Stimulated activated CD4-positive, alpha-beta T cell treated with anti-CD3 and anti-CD28 coated beads, Interleukin-12 subunit alpha, Interleukin-12 subunit beta, amount 100 ng/mL, for 48 hours (primary cell): ENCODE measurements at places on chromosomes 1 and 21.

DNA sequence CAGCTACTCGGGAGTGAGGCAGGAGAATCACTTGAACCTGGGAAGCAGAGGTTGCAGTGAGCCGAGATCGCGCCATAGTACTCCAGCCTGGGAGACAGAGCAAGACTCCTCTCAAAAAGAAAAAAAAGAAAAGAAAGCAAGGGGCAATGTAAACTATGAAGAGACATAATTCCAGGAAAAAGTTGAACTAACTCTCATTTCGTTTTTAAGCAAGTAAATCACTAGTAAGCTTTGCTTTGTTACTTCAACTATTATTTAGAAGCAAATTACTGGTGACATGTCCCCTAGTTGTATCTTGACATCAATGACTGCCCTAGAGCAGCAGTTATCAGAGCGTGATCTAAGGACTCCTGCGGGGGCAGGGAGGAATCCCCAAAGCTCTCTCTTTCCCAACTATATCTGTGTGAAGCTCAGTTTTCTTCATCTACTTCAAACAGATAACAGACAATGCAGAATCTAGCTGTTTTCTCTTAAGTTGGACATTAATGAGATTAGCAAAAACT is 18.7 kb downstream of the CLSTN1 start:
- DNase-seq = no peak

DNA sequence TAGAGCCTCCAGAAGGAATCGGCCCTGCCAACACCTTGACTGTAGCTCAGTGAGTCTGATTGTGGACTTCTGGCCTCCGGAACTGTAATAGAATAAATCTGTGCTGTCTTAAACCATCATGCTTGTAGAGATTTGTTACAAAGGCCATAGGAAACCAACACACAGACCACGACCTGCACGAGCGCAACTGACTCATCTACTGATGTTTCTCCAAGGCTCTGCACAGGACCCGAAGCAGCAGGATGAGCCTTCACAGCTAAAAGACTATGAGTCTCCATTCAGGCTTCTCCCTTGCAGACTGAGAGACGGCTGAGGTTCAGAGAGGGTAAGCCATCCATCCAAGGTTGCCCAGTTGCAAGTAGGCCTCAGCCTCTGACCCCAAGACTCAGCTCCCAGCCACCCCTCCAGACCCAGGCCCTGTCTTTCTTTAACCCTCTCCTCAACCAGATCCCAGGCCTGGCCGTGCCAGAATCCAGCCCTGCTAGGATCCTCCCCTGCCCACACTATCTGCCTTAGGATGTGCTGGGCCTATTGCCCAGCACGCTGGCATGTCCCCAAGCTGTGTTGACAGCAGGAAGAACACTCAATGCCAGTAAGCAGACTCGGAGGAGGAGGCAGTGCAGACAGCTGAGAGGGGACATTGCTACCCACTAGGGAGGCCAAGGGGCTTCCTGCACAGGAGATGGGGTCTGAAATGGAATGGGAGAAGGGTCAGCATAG is 109.0 kb downstream of the HMGB4 start:
- DNase-seq = no peak

DNA sequence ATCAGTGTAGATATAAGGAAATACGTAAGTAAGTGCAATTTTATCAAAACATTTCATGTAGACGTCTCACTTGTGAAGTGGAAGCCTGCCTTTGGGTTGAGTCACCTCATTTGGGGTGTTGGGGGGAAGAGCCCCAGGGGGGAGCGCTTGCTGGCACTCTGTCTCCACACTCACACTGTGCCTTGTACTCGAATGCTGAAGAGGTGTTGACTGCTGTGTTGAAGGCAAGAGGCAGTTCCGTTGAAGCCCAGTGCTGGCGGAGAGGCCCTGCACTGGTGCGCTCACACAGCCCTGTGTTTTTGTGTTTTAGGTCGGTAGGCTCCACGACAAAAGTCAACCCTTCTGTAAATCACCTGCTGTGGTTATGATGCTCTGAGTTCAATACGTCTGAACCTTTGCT is 131.9 kb upstream of the COL6A1 start:
- no peak for DNase-seq

DNA sequence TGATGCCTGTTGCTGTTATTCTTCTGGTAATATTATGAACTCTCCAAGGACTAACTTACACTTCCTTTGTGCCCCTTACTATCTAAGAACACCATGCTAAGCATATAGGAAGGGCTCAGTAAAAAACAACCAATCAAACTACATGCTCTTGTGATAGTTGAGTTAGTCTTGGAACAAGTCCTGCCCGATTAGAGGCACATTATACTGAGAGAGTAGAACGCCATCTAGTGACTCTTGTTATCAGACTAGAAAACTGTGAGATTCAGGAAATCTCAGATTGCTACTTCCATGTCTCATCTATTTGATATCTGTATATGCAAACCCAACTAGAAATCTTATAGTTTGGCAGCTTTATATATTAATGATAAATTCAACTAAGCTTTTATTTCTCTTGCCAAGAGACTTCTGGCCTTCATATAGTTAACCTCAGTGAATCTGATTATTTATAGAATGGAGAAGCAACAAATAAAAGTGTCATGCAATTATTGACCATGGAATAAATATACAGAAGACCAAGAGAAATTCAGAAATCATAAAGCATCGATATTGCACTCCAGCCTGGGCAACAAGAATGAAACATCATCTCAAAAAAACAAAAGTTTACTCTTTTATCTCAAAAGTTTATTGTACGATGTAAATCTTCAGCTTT is 7.8 kb upstream of the SRRM1 start:
- peak; percentile 27 for DNase-seq

DNA sequence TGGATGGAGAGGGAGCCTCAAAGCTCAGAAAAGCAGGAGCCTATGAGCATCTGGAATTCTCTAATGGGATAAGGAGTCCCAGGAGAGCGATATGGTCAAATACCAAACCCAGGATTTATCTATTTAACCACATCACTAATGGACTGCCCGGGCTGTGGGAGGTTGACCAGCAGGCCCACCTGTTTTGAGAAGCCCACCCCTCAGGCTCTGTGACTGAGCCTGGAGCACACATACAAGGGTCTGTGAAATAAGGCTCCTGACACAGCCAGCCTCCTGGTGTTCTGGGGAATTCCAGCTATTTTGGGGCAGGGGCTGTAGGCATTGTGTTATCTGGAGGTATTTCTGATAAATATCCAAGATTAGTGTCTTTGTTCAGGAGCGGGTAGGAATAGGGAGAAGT is 132.0 kb upstream of the C1orf21 start:
- DNase-seq = no peak

DNA sequence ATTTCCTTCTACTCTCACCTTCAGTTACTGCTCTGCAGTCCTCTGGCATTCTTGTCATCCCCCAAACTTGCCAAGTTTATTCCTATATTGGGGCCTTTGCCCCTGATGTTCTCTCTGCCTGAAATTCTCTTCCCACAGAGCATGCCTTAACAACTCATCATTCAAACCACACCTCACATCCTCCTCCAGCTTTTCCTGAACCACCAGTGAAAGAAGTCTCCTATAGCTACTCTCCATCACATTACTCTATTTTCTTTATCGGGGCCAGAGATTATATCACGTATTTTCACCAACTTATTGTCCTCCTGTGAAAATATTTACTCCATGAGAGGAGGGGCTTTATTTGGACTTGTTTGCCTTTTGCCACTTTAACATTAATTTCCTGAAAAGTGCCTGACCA is 32.1 kb downstream of the EXTL2 start:
- no peak for DNase-seq
